ENCODE measurements at places on chromosomes 2 and 18.

DNA sequence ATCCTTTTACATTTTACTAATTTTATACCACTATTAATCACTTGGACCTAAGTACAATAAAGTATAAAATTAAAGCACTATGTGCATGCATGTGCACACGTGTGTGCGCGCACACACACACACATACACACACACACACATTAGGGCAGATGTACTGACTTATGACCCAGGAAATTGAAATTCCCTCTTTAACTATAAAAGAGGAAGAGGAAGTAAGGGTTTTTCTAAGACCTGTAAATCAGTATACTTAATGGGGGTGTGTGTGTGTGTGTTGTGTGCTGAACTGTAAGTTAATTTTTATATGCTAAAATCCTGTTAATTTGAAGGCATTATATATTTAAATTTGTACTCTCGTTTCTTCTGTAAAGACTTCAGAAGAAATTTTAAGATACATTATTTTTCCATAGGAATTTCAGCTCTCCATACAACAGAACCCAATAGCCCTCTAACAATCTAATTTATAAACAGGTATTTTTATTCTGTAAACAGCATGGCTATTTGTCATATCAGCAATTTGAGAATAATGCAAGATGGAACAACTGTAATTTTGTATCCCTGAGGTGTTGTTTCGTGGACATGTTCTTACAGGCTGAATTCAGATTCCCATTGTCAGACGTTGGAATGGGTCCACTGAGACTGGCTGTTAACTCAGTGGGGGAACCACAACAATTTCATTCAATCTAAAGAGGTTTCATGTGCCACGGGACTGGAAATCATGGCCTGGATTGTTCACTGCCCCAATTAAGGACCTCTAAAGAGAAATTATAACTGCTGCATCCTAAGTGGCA, 90.9 kb downstream of the PLA2R1 start:
- no peak for DNase-seq

- no peak for DNase-seq
These were observed 68.2 kb downstream of the ZNF521 start for GRCh38 chr18:25283781-25284180.

- no peak for DNase-seq
These were observed 139.7 kb downstream of the B3GNT2 start for GRCh38 chr2:62335612-62336011.

GRCh38 chr18:33578518-33579348, 714 bp downstream of the ASXL3 start:
- no peak for DNase-seq

DNA sequence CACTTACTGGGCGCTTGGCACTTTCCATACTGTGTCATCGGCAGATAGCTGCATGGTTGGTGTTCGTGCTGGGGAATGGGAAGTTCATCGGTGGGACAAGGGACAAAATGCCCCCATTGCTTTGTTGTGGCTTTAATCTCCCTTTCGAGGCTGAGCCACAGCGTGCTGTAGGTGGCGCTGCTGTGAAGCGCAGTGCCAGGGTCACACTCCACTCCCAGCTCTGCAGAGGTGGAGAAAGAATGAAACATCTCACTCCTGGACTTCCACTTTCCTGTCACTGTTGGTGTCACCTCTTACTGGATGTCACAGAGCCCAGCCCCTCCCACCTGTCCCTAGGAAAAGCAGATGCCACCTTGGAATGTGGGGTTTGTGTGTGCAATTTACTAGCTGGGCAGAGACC, 8.7 kb downstream of the TYMS start:
- no peak for DNase-seq

GRCh38 chr2:46979571-46979979, 64.0 kb upstream of the MCFD2 start:
- DNase-seq: no peak

GRCh38 chr2:902584-902983, 48.1 kb upstream of the SNTG2 start:
- no peak for DNase-seq

DNA sequence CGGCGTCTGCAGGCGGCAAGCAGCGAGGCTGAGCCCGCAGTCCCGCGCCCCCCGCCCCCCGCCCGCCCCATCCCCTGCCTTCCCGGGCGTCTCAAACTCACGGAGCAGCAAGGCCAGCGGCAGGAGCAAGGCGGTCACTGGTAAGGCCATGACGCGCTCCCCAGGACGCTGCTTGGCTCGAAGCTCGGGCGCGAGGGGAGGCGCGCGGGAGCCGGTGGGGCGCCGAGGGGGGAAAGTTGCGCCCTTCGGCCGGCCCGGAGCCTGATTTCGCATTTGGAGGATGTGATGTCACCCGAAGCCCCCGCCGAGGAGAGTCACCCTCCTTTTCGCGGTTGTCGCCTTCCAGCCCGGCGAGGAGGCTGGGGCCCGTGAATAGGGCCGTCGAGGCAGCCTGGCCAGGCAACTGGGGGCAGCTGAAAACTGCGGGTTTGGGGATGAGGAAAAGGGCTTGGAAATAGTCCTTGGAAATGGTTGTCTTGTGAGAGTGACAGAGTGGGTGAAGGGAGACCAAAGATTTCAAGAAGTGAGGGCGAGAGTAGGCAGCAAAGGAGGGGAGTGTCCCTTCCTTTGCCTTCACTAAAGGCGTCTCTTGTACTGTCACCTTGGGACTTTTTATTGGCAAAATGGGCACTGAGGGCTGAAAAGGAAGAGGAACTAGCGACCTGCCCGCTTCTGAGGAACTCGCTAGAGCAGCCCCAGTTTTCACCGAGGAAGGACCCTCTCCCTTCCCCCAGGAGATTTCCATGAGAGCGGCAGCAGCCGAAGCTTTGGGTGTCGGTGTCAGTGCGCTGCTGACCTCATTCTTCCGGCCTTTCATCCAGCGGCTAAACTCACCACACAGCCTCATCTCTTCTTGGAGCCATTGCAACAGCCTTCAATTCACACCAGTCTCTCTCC, at the start of gene CD8A:
Gene CD8A (minus strand): TSS at position 238 of the 897 bp plus-strand sequence. CDS start 88 bp downstream, at position 150.
- no peak for DNase-seq

Data from tibial nerve (tissue), 4 donors.